ENCODE measurements at places on chromosomes 16 and 17.

DNA sequence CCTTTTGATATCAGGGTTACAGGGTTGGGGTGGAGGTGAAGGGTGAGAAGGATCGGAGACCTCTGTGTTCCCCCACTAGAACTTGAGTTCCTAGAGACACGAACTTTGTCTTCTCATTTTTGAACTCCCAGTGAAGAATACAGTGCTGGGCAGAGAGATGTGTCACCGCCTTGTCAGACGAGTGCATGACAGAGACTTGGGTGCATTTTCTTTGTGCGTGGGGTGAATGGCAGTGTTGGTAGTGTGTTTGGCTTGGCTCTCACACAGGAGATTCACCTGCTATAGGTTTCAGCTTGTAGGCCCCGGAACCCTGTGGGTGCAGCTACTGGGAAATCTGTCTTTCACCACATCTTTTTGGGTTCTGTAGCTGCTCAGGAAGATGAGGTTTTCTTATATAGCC is 40.0 kb upstream of the CCR7 start:
- DNase-seq = no peak

DNA sequence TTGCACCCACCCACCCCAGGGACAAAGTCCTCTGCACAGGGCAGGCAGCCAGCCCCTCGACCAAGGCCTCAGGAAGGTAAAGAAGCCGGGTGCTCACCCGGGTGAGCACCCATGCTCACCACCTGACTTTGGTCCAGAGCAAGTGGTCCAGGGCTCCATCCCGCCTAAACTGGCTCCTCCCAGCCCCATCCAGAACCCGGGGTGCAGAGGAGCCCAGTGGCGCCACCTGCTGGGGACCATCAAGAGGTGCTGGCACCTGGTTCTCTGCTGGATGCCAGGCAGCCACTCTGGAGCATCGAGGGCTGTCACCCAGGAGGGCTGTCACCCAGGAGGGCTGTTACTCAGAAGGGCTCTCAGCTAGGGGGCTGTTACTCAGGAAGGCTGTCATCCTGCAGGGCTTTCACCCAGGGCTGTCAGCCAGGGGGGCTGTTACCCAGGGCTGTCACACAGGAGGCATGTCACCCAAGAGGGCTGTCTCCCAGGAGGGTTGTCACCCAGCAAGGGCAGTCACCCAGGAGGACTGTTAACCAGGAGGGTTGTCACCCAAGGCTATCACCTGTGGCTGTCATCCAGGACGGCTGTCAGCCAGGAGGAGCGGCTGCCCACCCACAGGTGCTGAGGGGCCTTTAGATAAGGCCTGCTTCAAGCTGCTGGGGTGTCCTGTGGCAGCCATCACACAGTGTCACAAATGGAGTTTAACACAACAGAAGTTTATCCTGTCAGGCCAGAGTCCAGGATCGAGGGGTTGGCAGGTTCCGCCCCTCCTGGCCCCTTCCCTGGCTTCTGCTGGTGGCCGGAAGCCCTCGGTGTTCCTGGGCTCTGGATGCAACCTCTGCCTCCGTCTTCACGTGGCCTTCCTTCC is 98.5 kb downstream of the TNFRSF13B start:
- no peak for DNase-seq

GRCh38 chr17:37650419-37651003 is 7.3 kb upstream of the DDX52 start:
- DNase-seq = no peak

- no peak for DNase-seq
Observed at GRCh38 chr17:68290268-68290954, 516 bp downstream of the SLC16A6 start.

DNA sequence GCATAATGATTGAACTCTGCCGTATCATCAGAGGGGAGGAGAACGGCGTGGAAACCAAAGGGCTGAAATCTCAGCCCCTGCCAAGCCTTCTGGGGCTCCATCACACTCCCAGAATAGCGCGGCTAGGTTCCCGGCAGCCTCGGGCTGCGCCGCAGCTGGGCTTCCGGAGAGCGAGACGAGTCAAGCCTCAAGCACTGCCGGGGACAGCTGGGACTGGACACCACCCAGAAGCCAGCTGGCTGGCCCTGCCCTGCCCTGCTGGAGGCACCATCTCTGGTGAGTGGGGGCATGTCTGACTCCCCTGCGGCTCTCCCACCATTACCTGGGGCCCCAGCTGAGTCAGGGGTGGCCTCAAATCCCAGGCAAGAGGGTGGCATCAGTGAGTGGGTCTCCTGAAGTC is 7.2 kb upstream of the GPRC5C start:
- DNase-seq = no peak

DNA sequence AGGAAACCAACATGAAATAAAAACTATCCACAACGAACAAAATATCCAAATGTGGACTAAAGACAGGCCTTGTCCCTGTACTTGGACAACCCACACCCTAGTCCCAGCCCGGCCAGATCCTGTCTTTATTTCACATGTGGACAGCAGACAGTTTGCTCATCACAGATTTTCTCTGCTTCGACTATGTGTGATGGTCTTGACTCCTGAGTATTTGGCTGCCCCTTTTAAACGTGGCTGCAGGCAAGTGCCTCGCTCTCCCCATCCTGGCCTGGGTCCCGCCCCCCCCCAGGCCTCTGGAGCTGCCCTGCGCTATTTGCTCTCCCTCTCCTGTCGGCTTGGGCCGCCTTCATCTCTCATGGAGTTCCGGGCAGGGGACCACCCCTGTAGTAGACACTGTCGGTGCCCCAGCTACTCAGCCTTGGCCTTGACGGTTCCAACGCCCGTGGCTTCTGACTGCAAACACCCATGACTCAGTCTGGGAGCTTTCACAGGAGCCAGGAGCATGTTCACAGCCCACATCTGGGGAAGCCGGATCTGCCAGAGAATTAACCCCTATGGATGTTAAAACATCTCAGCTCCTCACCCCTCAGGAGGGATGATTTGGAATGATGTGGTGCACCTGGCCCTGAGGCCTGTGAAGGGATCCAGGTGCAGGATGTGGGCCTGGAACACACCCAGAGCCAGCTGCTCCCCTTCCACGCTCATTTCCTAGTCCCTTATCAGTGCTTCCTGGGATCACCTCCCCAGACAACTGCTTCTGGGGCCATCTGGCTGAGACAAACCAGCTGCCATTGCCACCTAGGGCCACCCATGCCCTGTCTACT is 229.7 kb upstream of the RPL38 start:
- no peak for DNase-seq

All from DMS79 (cell line).